NT2/D1 (cell line): ENCODE measurements at places on chromosomes 6 and 20.
A peak's percentile ranks its signal among the peaks of the same experiment; 100 is the strongest.

GRCh38 chr20:1663917-1664316, 6.3 kb upstream of the SIRPG start:
- no peak for DNase-seq

- no peak for DNase-seq
Observed at GRCh38 chr6:75344455-75344854, 59.9 kb upstream of the TMEM30A start.

GRCh38 chr6:55659304-55659703, 80.3 kb upstream of the HMGCLL1 start:
- no peak for DNase-seq

- no peak for DNase-seq
Observed at GRCh38 chr6:24403501-24403824, 727 bp downstream of the MRS2 start.

GRCh38 chr6:149834513-149835481, 29.4 kb downstream of the LRP11 start:
- peak; percentile 32 for DNase-seq

- DNase-seq = no peak
Observed at GRCh38 chr6:165753506-165753905, 90.5 kb upstream of the PDE10A start.

DNA sequence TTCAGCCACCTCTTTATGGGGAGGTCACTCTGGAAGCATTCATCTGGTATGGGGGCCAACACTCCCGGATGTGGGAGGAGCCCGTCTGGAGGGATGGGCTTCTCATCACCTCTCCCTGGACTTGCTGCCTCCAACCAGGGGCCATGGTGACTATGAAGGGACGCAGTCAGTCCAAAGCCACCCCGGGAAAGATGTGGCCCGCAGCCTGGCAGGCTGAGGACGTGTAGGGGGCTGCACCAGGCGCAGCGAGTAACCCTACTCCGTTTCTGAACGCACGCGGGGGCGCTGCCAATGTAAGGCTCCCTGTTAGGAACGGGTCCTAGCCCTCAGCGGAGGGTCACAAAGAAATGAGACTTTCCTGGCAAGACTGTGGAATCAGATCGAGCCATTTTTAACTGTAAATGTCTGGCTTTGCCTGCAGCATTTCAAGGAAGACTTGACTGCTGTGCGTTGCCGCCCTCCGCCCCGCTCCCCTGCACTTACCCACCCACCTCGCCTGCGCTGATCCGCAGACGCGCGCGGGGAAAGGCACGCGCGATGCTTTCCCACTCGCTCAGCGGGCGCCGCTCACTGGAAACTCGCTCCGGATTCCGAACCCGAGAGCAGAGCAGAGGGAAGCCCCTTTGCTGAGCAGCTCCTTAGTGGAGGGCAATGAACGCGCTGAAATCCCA, 55.1 kb downstream of the IL20RA start:
- no peak for DNase-seq

GRCh38 chr6:136427378-136427717, 122.9 kb downstream of the MAP7 start:
- DNase-seq = no peak

DNA sequence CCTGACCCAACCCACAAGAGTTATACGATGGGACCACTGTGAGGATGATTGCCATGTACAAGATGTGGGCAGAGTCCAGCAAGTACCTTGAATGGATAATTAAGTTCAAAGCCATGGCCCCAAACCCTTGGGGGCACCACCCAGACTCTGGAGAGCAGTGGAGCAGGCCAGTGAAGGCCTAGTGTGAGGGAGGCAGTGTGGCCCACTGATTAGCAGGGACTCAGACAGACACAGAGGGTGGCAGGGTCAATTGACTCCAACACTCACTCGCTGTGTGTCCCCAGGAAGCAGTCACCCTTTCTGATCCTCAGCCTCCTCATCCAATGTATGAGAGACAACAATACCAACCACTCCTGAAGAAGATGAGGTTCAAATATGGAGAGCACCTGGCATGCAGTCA, 1.7 kb upstream of the BPIFA1 start:
- no peak for DNase-seq

- DNase-seq = no peak
Observed at GRCh38 chr6:78611886-78612480, 255.4 kb upstream of the IRAK1BP1 start.

DNA sequence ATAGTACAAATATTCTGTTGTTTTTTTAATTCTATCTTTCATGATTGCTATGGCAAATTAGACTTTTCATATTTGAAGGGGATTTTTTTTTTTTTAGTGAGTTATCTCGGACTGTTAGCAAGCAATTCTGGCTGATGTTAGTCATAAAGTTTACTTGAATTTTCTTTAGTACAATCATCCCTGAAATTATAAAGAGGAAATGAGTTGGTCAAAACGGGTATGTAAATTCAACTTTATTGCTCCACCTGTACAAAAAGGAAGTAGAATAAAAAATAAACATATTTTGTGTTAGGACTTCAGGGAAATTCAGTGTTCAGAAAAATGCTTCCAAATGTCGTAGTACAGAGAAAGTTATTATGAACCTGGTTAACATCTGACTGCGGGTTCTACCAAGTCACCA, 40.3 kb downstream of the PPP1R14C start:
- no peak for DNase-seq

DNA sequence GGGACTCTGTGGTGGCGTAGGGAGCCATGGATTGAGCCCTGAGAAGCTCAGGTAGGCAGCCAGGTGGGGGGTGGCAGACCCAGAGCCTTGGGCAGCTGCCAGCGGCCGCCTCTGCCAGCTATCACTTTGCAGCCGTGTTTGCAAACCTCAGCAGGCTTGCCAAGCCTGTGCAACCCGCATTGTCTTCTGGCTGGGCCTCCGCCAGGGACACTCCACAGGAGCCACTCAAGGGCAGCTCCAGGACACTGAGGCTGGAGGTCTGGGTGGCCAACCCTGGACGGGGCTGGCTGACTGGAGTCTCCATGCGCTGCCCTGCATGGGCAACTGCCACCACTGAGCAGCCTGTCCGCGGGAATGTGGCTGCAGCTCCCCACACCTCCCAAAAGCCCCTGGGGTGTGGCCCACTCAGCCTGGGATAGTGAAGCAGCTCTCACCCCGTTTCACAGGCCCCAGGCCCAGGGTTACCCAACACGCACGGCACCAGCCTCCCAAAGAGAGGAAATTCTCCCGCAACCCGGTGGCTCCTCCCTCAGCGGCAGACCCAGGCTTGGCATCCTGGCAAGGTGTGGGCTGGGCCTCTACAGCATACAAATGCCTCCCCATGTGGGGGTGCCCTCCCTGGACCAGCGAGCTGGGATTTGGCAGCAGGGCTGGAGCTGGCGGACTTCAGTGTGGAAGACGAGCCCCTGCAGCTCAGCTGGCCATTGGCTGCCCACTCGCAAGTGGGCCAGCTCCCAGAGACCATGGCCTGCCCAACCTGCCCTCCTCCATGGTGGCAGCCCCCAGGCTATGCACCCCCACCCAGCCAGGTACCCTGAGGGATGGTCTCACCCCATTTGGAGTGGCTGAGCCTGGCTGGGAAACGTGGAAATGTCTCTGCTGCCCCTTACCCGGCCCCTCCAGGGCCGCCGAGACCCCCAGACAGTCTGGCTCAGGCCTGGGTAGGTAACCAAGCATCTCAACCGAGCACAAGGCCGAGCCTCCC, 2.9 kb downstream of the CHRNA4 start:
- DNase-seq = no peak

DNA sequence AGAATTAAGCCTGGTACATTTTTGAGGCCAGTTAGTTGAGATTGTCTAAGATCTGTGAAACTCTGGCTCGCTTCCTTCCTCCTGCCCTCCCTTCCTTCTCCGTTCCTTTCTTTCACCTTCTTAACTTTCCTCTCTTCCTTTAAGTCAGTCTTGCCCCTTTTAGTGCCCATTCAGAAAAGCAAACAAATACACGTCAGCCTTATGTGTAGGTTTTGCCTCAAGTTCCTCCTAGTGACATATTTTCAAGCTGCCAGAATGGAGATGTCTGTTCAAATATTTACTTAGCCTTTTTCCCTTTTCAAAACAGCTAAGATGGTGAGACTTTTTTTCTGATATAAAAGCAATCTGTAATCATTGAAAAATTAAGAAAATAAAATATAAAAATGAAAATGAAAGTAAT, 178.4 kb downstream of the FARS2 start:
- no peak for DNase-seq

DNA sequence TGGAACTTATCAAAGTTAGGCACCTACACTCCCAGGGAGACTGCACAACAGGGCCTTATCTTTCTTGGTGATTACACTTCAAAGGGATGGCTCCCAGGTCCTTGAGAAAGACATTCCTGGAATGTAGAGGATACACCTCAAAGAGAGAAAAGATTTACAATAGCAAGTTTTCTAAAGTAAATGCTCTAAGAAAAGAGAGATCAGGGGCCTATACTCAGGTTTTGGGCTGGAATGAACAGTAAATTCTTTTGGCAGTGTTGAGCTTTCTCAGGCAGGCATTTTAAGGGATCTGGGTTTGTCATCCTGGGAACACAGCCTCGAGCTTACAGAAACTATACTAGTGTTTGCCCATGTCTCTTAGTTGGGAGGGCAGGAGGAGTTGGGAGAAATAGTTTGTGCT, 31.7 kb upstream of the ME1 start:
- peak; percentile 8 for DNase-seq

DNA sequence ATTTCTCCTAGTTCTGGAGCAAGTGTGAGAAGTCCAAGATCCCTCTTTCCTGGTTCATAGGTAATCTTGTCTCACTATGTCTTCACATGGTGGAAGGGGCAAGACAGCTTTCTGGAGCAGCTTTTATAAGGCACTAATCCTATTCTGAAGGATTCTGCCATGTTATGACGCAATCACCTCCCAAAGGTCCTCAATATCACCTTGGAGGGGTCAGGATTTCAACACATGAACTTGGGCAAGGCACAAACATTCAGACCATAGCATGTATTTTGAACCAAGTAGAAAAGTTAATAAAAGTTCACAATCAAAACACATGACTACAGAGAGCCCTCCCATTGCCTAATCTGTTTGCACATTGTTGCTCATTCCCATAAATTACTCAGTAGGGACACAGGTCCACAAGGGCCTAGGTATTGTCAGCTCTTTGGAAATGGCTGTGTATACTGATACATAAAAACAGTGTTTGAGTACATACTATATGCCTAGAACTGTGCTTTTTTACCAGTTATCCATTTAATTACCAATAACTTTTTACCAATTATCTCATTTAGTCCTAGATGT, 11.3 kb upstream of the TRDN start:
- no peak for DNase-seq

DNA sequence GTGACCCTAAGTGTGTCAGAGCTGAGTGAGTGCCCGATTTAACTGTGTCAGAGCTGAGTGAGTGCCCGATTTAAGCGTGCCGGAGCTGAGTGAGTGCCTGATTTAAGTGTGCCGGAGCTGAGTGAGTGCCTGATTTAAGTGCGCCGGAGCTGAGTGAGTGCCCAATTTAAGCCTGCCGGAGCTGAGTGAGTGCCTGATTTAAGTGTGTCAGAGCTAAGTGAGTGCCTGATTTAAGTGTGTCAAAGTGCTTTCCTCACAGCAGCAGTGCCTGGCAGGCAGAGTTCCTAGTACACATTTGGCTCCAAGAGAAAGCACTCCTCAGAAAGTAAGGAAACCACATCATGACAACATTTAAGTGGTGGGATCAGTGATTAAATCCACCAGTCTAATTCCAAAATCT, 13.2 kb downstream of the SERAC1 start:
- no peak for DNase-seq

DNA sequence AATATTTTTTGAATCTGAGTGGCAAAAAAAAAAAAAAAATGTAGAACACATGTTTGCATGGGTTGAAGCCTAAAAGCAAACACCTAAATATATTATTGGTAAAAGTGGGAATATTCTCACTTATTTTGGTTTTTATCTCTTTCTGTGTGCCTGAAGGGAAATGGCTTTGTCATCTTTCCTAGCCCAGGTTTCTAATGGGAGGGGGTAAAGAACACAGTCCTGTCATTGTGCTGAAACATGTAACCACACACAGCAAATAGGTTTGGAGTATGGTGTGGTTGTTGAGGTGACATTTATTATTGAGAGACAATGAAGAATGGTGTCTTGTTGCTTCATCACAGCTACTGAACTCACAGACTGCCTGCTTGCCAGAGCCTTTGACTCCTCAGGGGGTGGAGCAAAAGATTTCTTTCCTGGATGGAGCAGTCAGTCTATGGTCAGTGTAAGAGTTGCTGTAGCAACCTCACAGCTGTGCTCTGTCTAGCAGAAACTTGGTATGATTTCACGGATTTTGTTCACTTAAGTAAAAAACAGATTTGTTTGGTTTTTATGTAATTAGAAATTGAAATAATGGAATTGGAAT, 70.2 kb downstream of the CEP57L1 start:
- no peak for DNase-seq

DNA sequence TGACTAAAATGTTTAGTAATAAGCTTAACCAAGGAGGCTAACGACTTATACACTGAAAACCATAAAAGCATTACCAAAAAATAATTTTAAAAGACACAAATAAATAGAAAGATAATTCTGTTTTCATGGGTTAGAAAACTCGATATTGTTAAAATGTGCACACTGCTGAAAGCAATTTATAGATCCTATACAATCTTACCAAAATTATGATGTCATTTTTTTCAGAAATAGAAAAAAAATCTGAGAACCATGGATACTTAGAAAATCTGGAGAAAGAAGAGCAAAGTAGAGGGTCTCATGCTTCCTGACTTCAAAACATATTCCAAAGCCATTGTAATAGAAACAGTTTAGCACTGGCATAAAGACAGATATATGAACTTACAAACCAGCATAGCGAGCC, 46.6 kb downstream of the HCRTR2 start:
- DNase-seq = no peak

DNA sequence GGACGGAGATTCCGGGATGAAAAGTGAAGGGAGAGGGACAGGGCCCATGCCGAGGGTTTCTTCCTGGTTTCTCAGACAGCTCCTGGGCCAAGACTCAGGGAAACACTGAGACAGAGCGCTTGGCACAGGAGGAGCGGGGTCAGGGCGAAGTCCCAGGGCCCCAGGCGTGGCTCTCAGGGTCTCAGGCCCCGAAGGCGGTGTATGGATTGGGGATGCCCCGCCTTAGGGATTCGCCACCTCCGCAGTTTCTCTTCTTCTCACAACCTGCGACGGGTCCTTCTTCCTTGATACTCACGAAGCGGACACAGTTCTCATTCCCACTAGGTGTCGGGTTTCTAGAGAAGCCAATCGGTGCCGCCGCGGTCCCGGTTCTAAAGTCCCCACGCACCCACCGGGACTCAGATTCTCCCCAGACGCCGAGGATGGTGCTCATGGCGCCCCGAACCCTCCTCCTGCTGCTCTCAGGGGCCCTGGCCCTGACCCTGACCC, 55.0 kb upstream of the HLA-A start:
- DNase-seq = no peak

DNA sequence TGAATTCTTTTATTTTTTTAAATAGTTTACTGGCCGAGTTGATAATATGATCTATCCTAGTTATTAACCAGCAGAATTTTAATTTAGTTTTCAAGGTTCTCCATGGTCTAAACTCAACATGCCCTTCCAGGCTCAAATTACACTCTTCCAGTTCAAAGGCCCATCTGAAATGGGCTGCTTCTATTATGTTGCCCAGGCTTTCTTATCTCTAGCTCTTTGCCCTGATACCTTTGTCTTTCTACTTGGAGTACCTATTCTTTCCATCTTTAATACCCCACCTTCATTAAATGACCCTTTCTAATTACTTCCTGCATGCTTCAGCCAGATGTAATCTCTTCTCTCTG, 541.2 kb upstream of the FLRT3 start:
- DNase-seq = no peak

GRCh38 chr6:677919-678318, 15.0 kb downstream of the EXOC2 start:
- DNase-seq = no peak

GRCh38 chr6:71490876-71491275, 202.3 kb downstream of the OGFRL1 start:
- DNase-seq = no peak
